ENCODE measurements at places on chromosomes 13 and 19. TPM values are rescaled to one million over a fixed set of nuclear protein-coding genes. Genes with fewer than 3 reads are reported as not detected.

The KLF1 gene
- not detected for total RNA-seq

The ZNF320 gene
- total RNA-seq, result 2.8 TPM

The STX10 gene
- 74.2 TPM for total RNA-seq

The SPACA6 gene
- total RNA-seq, result 3.9 TPM

The NOVA2 gene
- 0.24 TPM for total RNA-seq

The SPACA4 gene
- not detected for total RNA-seq

The SIGLEC9 gene
- total RNA-seq, result not detected

The LGALS14 gene
- total RNA-seq, result not detected

The FFAR1 gene
- total RNA-seq, result not detected

The SLC25A42 gene
- 4.3 TPM for total RNA-seq

The PSG2 gene
- not detected for total RNA-seq

The PGLYRP1 gene
- not detected for total RNA-seq

The F2RL3 gene
- 2.7 TPM for total RNA-seq

The ITGBL1 gene
- total RNA-seq, result 10.8 TPM

The SACS gene
- total RNA-seq, result 64.9 TPM

Measured in epithelial cell of alveolus of lung (primary cell).